Right ventricle myocardium inferior (tissue), 1 donor: ENCODE measurements at places on chromosomes 6 and 20. TPM values are rescaled to one million over a fixed set of nuclear protein-coding genes. Genes with fewer than 3 reads are reported as not detected.

- DNase-seq: no peak
Observed at GRCh38 chr20:62220666-62221568, 839 bp upstream of the HRH3 start.

- DNase-seq: no peak
Observed at GRCh38 chr20:58576603-58576970, 61.4 kb upstream of the APCDD1L start.

DNA sequence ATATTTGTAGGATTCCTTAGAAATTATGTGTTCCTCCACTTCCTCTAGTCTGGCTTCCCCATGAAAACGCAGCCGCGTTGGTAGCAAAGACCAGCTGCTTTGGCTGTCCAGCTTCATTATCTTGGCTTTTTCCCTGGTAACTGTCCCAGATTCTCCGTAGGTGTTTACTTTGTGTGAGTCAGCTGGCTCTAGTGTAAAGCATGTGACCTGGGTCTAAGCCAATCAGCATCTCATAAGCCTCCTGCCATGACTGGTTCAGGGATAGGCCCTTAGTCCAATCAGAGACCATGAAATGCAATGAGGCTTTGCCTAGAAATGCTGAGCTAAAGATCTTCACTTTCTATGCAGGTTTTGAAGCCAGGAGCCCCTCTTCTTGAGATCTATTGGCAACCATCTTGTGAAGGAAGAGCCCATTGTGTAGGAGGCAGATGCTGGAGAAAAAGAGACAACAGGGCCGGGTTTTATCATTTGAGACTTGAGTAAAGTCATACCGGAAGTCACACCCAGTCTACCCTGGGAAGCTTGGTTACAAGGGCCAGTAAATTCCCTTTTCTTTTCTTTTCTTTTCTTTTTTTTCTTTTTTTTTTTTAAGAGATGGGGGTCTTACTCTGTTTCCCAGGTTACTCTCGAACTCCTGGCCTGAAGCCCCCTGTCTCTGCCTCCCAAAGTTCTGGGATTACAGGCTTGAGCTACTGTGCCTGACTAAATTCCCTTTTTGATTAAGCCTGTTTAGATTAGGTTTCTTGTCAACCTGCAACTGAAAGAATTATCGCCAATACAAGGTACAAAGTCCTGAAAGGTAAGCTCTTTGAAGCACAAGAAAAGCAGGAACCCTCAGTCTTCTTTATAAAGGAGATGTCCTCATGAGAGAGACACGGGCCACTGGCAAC, 256.5 kb upstream of the RREB1 start:
- DNase-seq: no peak

DNA sequence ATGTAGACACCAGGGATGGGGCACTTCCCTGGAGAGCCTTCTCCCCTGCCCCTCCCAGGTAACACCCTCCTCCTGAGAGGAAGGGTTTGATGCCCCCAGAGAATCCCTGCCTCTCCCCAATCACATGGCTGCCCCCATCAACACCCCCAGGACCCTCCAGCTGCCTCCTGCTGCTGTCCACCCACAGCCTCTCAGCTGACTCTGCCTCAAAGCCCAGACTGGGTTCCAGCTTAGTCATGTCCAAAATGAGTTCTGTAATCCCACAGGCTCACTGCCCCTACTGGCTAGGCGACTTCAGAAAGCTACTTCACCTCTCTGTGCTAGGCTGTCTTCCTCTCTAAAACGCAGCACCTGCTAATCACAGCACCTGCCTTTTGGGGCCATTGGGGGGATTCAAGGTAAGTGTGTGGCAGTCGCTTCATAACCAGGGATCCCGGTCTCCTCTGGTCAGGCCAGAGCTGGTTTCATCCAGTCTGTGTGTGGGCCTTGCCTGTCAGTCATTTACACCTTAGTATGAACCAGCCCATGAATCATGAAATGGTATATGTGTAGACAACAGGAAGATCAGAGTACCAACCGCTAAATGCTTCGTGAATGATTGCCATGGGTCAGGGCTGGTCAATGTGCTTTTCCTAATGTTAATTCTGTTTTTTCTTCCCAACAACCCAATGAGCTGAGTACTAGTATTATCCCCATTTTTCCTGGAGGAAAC, 40.4 kb downstream of the TFEB start:
- no peak for DNase-seq

- DNase-seq: peak; percentile 75
Observed at GRCh38 chr6:129936329-129937165, 75.4 kb upstream of the TMEM244 start.

GRCh38 chr6:50264995-50265571, 215.4 kb upstream of the DEFB112 start:
- DNase-seq: no peak

Gene TMEM244
- not detected for total RNA-seq
